ENCODE measurements at places on chromosomes 4 and X. TPM values are rescaled to one million over a fixed set of nuclear protein-coding genes. Genes with fewer than 3 reads are reported as not detected.
A peak's percentile ranks its signal among the peaks of the same experiment; 100 is the strongest.

DNA sequence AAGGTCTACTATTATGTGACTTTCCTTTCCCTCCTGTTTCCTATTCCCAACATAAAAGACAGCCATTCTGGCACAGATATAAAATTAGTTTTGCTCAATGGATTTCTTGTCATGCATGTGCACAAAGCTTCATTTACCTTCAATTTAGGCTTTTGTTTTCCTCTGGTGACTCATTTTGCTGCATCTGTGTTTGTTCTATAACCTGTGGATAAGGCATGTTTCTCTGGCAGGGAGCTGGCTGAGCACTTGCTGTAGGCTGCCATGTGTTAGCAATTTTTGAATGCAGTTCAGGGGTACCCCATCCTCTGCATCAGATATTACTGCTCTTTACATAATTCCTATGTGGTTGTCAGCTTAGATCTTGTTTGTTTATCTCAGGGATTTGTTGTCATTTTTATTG is 202.8 kb upstream of the GRID2 start:
- no peak for DNase-seq

- peak; percentile 14 for DNase-seq
Measured at GRCh38 chrX:78029663-78030062, 60.2 kb upstream of the PGAM4 start.

GRCh38 chrX:40446921-40447320 is 133.8 kb upstream of the ATP6AP2 start:
- DNase-seq = no peak

- no peak for DNase-seq
Measured at GRCh38 chrX:18761750-18762149, 54.3 kb downstream of the PPEF1 start.

Gene C4orf50
- 0.01 TPM for polyA plus RNA-seq

Gene MSANTD1
- 0.85 TPM for polyA plus RNA-seq

Data from right lung (tissue), 10 donors.